ENCODE measurements at places on chromosomes 16 and 17. TPM values are rescaled to one million over a fixed set of nuclear protein-coding genes. Genes with fewer than 3 reads are reported as not detected.

The CLEC3A gene
- not detected for total RNA-seq

The ZMYND15 gene
- 5.8 TPM for total RNA-seq

The HBQ1 gene
- not detected for total RNA-seq

The TPSB2 gene
- total RNA-seq, result 198 TPM

The UNC13D gene
- total RNA-seq, result 13.5 TPM

The CBX2 gene
- total RNA-seq, result not detected

The KRT24 gene
- not detected for total RNA-seq

The TEX19 gene
- not detected for total RNA-seq

- DNase-seq, result no peak
Measured at GRCh38 chr17:29369831-29370735, 20.1 kb upstream of the TAOK1 start.

DNA sequence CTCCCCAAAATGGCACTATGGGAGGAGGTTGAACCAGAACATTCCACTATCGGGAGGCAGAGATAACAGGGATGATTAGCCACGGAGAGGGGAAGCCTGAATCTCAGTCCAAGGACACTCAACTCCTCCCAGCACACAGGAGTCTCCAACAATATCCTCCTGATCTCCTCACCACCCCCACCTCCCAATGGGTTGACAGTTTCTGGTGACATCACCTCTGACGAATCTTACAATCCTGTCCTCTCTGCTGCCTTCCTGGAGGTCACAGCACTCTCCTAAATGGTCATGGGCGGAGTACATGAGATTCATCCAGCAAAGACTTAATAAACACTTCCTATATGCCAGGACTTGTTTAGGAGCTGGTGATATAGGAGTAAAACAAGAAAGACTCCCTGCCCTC, 80.9 kb downstream of the SLC6A2 start:
- DNase-seq, result no peak

GRCh38 chr17:52170963-52171572, 12.6 kb upstream of the CA10 start:
- DNase-seq, result no peak

GRCh38 chr16:77238593-77238992, 39.4 kb downstream of the SYCE1L start:
- no peak for DNase-seq

DNA sequence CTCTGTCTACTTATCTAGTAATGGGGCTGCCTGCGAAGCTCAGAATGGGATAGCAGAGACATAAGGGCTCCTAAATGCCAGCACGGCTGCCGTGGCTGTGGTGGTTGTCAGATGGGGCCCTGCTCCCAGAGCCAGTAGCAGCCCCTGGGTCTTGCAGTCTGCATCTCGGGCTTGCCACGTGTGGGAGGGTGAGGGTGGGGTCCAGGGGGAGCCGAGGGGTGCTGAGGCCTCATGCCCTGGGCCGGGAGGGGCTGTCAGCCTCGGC, 88.8 kb upstream of the GSE1 start:
- no peak for DNase-seq

DNA sequence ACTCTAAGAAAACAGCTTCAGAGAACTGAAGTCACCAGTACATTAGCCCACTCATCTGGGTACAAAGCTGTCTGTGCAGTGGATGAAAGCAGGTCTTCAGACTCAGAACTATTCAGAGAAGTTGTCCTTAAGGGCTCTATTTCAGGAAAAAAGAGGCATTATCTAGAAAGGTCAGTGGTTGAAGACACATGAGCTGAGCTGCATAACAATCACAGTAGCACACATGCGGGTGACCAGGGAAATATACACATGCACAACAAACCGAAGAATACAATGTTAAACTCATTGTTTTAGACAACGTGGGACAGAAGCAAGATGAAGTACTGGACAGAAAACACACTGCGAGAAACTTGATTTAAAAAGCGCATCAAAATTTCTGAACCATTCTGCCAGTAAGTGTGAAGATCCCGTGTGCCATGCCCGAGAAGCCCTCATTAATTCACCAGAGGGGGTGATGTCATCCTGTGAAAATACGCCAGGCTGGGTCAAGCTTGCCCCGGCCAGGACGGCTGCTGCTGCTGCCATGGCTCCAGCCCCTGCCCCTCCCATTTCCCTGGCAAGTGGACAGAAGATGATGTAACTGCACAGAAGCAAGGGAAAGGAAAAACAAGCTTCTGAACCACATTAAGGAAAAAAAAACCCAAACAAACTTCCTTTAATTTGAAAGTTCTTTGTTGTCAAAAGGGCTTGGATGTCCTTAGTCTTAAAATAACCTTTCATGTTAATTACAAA, 10.1 kb downstream of the DYNC1LI2 start:
- DNase-seq, result peak; percentile 83

- DNase-seq, result no peak
Measured at GRCh38 chr17:74582633-74583032, 9.4 kb downstream of the CD300LD start.

DNA sequence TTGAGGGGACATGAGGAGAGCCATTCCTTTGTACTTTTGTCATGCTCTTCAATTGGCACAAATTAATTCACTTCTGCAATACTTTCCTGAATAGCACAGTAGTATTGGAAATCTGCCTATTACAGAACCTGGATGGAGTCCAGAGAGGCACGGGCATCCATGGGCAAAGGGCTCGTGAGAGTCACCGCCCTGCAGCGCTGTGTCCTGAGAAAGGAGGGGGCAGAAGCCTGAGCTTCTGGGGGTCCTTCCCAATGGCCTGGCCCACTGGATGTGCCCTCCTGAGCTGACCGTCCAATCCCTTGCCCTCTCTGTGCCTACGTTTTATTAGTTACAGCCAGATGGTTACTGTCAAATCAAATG, 3.5 kb downstream of the G6PC1 start:
- DNase-seq, result no peak

DNA sequence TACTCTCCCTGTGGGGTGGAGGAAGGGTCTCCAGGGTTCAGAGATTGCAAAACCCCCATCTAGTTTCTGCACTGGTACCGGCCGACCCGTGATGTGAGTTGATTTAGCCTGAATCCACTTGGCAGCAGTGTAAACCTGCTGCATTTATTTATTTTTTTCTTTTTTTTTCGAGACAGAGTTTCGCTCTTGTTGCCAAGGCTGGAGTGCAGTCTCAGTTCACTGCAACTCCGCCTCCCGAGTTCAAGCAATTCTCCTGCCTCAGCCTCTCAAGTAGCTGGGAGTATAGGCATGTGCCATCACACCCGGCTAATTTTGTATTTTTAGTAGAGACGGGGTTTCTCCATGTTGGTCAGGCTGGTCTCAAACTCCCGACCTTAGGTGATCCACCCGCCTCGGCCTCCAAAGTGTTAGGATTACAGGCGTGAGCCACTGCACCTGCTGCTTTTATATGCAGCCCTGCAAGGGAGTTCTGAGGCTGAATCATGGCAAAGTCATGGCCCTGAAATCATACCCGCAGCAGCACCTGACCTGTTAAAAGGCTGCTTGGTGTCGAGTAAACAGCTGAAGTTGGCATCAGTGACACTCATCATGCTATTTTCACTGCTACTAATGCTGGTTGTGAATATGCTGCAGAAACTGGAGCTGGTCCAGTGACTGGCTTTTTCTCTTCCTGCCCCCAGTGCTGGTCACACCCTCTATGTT, 21.4 kb downstream of the DEXI start:
- no peak for DNase-seq

DNA sequence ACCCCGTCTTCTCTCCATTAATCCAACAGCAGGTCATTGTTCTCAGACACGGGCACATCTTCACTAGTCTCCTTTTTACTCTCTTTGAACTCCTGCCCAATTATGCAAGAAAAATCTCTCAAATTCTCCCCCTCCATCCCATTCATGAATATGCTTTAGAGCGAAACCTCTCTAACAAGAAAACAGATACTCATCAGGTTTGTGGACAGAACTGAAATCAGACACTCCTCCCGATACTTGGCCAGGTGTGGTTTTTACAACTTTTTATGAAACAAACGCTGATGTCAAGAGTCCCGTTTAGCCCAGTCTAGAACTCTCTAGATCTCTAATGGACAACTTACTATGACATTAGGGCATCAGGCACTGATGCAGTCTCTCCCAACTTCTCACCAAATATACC, 40.9 kb downstream of the PIK3R5 start:
- DNase-seq, result no peak

- DNase-seq, result no peak
Measured at GRCh38 chr17:37792787-37793186, 47.9 kb upstream of the HNF1B start.

DNA sequence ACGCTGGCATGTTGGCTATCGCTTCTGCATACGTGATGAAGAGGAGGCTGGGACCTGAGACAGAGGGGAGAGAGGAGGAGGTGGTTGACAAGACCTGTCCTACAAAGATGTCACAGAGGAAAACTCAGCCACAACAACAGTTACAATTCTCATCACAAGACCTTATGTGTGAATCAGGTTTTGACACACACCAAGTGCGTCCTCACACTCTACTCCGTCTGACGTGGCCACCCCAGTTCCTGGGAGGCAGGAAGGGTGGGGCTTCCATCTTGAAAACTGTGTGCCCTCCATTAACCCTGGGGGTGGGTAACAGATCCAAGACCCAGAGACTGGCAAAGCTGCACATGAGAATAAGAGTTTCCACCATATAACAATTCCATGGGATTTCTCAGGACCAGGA, 24.1 kb downstream of the SLC6A4 start:
- no peak for DNase-seq

DNA sequence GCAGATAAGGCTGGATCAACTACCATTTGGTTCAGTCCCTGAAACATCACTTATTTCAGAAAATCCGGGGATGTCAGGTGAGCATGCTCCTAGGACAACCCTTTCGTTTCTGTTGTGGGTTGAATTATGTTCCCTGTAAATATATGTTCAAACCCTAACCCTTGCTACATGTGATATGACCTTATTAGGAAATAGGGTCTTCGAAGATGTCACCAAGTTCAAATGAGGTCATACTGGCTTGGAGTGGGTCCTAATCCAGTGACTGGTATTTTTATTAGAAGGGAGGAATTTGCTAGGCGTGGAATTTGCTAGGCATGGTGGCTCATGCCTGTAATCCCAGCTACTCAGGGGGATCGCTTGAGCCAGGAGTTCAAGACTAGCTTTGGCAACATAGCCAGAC, 21.3 kb downstream of the SNX20 start:
- DNase-seq, result no peak

- no peak for DNase-seq
Measured at GRCh38 chr16:51146256-51146924, 4.7 kb downstream of the SALL1 start.

GRCh38 chr16:9116141-9116540, 24.7 kb downstream of the HAPSTR1 start:
- no peak for DNase-seq

- DNase-seq, result no peak
Measured at GRCh38 chr17:48429638-48430586, at the start of gene SKAP1. SKAP1 (minus strand) TSS chr17:48430214.

All from thoracic aorta (tissue), 2 donors.